HT1080 (cell line): ENCODE measurements at places on chromosomes 5 and 9. TPM values are rescaled to one million over a fixed set of nuclear protein-coding genes. Genes with fewer than 3 reads are reported as not detected.
A peak's percentile ranks its signal among the peaks of the same experiment; 100 is the strongest.

Gene MED7
- 9.7 and 13.2 TPM in 2 replicates for total RNA-seq

Gene IL7R
- 12.2 and 13.9 TPM in 2 replicates for total RNA-seq

DNA sequence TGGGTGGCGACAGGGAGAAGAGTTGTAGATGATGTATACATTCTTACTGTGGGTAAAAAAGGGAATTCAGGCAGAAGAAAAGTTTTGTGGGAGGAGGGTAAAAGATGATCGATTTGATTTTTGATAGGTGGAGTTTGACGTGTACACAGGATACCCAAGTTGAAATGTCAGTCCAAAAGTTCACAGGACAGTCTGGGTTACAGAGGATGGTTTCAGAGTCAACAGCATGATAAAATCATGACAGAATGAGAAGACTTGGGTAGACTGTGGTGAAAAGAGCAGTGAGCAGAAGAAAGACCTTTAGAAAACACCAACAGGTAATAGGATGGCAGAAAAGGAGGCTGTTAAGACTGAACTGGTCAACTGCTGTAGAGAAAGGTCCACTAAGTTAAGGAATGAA lies 72.2 kb upstream of the FRRS1L start:
- no peak for DNase-seq

DNA sequence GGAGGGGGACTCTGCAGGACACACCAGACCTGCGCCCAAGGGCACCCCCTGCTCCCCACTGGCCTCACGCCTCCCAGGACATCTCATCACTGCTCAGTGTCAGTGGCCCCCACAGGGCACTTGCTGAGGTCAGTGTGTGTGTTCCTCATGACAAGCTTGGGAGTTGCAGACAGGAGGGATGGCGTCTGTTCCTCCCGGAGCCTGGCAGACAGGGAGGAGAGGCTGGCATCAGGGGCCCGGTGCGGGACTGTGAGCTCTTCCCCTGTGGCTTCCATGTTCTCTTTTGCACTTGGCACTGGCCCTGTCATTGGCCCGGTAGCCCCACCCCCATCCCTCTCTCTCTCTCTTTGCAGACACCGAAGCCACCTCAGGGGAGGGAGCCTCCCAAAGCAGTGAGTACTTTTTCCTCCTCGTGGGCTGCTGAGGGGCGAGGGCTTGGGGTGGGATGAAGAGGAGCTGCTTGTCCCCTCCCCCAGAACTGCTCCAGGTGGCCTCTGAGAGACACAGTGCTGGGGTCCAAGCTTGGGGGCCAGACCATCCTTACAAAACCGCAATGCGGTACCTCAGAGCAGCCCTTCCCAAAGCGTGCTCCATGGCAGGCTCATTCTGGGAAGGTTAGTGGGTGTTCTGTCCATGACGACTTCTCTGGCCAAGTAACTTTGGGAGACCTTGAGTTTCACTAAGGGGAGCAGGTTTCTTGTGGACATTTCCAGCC lies 75.7 kb downstream of the AMBP start:
- DNase-seq: no peak

GRCh38 chr5:116137544-116138378 lies 52.9 kb downstream of the COMMD10 start:
- DNase-seq: peak; percentile 41

GRCh38 chr9:130501639-130502038 lies 56.9 kb downstream of the ASS1 start:
- DNase-seq: no peak

- no peak for DNase-seq
Observed at GRCh38 chr9:17318821-17319320, 184.0 kb downstream of the CNTLN start.

DNA sequence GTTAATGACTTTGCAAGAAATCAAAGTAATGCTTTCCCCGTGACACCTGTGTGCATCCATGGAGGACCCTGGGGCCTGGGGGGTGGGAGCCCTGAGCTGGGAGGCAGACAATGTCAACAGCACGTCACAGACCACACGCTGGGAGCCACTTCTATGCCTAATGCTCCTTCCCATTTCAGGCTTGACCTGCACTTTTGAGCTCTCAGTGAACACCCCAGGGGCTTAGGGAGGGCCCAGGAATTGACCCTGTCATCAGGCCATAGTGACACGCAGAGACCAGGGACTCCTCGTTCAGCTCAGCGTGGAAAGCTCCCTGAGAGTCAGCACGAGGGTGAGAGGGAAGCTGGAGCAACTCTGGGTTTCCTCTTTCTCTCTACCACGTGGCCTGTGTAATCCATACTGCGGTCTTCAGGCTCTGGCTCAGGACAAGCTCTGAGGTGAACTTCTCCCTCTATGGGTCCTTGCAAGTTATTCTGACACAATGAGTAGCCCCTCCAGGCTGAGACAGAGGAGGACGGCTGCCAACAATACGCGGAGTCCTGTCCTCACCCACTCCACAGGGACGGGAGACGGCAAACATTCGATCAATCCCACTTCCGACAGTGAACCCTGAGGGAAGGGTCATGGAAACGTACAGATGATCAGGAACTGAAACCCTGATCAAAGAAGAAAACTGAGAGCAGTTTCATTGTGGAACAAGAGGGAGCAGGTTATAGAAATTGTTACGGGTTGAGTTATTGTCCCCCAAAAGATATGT lies 130.8 kb upstream of the IRX4 start:
- no peak for DNase-seq

DNA sequence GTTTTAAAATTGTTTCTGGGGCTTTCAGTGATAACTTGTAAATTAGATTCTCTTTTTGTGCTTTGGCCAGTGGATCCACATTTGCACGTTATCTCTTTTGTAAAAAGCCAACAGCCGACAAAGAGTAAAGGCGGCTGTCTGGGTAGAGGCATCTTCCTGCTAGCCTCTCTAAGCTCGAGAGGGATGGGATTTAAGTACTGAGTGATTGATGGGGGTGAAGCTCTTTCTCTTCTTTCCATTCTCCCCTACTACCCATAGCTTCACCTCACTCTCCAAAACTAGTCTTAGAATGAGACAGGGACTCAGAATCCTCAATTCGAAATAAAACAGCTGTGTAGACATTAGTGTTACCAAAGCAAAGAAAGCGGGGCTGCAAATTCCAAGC lies 3.4 kb downstream of the PBX3 start:
- no peak for DNase-seq
